ENCODE measurements at places on chromosomes 12 and 14.

GRCh38 chr12:56326533-56326932 lies 7.3 kb downstream of the PAN2 start:
- H3K27ac ChIP-seq = no peak overlapping the region
- H3K4me1 ChIP-seq = no peaks in the 10 kb centered on the region
- DNase-seq = no peak
- no peaks in the 10 kb centered on the region for H3K36me3 ChIP-seq

DNA sequence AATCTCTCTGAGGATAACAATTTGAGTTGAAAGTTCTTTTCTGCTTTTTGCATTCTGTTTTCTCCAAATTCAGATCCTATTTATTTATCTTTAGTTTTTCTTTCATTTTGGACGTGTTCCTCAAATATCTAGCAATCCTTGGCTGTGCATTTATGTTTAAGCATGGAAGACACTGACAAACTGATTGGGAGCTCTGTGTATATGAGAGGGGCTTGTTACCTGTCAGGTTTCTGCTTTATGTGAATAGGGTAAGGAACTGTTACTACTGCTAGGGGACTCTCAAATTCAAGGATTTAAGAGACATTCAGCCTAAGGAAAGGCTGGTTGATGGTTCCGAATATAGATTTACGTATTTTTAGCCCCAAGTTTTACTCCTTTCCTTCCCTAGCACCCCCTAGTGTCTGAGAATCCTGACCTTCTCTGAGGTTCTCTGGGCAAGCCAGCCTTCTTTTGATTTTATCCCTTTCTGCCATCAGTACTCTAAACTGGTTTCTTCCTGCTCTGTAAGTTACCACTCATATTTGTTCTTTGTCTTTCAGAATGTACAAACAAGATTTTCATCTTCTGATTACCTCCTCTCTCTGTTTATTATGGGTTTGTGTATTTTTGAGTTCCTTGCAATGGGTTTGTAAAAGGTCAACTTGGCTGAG lies 30.5 kb downstream of the YLPM1 start:
- H3K27me3 ChIP-seq = no peaks in the 10 kb centered on the region
- no peak overlapping the region for H3K4me3 ChIP-seq
- H3K4me1 ChIP-seq = peaks cover 26% of the 10 kb centered on the region
- no peak for DNase-seq
- no peak overlapping the region for H3K27ac ChIP-seq

DNA sequence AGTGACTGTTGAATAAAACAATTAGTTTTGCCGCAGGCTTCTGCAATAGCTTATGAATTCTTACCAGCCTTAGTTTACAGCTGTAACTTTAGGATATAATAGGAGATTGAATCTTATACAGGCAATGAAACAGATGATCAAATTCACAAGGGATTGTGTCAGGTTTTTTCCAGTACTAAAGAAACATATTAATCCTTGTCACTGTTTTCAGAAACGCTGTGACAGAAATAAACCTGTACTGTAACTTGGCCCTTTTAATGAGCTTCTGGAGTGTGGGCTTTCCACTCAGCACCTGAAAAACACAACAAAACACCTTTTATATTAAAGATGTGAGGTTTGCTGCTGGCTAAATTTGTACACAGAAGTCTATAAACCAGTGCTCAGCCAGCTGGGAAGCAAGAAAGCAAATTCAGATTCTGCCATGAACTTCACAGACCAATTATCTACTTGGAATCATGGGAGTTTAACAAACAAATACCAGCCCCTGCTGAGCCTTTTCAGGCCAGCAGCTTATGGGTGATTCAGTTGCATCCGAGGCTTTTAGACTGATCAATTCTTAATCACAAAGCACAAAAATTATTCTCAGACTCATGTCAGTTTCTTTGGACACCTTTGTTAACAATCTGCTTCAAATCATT lies 109.5 kb downstream of the FOXG1 start:
- H3K4me3 ChIP-seq = no peak overlapping the region
- H3K4me1 ChIP-seq = no peaks in the 10 kb centered on the region
- DNase-seq = no peak
- no peaks in the 10 kb centered on the region for H3K36me3 ChIP-seq

DNA sequence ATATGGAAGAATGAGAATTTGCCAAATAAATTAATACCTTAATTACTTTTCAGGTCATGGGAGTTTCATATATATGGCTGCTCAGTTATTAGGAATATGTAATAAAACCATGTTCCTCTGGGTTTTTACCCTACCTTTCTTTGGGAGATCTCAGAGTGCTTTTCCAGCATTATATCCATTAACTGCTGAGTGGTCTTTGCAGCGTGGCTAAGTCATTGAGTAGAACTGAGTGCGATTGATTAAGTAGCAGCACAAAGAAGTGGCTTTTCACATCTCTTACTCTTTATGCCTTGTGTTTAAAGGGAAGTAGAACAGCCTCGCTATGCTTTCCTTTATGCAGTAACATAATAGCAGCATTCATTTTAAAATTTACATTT lies 340.1 kb downstream of the SNAPC1 start:
- no peaks in the 10 kb centered on the region for H3K27me3 ChIP-seq
- no peaks in the 10 kb centered on the region for H3K36me3 ChIP-seq
- H3K4me3 ChIP-seq = no peak overlapping the region
- no peak overlapping the region for H3K27ac ChIP-seq
- DNase-seq = no peak

- no peaks in the 10 kb centered on the region for H3K4me1 ChIP-seq
- H3K36me3 ChIP-seq = no peaks in the 10 kb centered on the region
- no peak overlapping the region for H3K4me3 ChIP-seq
- H3K27ac ChIP-seq = no peak overlapping the region
Measured at GRCh38 chr12:43425361-43425760, 126.6 kb downstream of the ADAMTS20 start.

GRCh38 chr12:812950-813349 lies 60.6 kb downstream of the WNK1 start:
- no peak overlapping the region for H3K27ac ChIP-seq
- H3K36me3 ChIP-seq = peaks cover 8% of the 10 kb centered on the region
- H3K4me3 ChIP-seq = no peak overlapping the region
- DNase-seq = no peak

GRCh38 chr12:96752211-96752610 lies 154.8 kb upstream of the NEDD1 start:
- no peak overlapping the region for H3K27ac ChIP-seq
- no peak overlapping the region for H3K4me3 ChIP-seq
- no peaks in the 10 kb centered on the region for H3K27me3 ChIP-seq
- no peak for DNase-seq
- no peaks in the 10 kb centered on the region for H3K36me3 ChIP-seq

DNA sequence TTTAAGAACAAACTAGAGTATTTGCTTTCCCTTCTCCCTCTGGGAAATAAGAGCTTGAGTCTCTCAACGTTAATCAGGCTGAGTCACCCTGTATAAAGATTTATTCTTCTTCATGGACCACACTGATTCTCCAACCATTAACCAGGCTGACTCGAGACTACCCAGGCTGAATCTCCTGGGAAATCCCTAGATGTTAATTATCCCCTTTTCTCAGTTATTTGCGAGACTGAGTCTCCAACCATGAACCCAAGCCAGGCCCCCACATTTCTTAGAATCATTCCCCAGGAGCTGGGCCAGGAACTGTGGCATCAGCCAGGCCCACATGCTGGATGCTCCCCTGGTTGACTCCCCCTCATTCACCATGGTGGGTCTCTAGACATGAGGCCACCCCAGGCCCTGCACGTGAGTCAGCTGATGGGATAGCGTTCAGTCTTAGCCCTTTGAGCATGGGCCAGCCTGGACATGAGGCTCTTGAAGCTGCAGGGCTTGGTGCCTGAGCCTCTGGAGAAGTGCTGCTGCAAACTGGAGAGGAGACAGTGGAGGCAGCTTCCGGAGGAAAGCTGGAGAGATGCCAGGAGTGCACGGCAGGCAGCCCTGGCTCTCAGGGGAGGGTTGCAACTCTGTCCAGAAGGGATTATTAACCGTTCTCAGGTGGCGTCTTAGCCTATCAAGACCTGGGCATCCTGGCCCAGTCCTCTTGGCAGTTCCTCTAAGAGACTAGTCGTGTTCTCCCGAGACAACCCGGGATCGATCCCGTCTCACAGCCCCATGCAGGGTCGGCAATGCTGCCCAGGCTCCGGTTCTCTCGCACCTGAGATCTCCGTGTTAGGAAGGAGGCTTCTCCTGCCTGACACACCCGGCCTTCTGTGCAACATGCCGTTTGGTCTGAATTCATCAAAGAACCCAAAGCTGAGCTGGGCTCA lies 296.6 kb downstream of the ADGRD1 start:
- H3K27ac ChIP-seq = peak overlapping the region; percentile 53
- DNase-seq = no peak
- H3K4me1 ChIP-seq = peaks cover 12% of the 10 kb centered on the region
- no peaks in the 10 kb centered on the region for H3K36me3 ChIP-seq
- H3K4me3 ChIP-seq = no peak overlapping the region
- H3K27me3 ChIP-seq = no peaks in the 10 kb centered on the region

DNA sequence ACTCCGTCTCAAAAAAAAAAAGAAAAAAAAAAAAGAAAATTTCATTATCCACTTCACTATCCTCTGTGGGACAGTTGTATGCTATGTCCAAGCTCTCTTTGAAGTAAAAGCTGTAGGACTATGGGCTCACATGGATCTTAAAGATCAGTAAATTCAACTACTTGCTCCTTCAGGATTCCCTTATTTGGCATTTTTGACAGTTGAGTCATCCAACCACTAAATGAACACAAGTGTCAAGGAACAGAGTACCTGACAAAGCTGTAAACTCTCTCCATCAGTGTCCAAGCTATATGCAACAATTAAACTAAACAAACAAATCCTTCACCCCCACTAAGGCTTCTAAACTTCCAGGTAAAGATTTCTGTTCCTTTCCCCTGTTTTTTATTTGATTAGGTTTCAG lies 177.0 kb downstream of the CEP128 start:
- no peaks in the 10 kb centered on the region for H3K27me3 ChIP-seq
- H3K4me1 ChIP-seq = no peaks in the 10 kb centered on the region
- no peak for DNase-seq
- H3K4me3 ChIP-seq = no peak overlapping the region
- H3K27ac ChIP-seq = no peak overlapping the region

DNA sequence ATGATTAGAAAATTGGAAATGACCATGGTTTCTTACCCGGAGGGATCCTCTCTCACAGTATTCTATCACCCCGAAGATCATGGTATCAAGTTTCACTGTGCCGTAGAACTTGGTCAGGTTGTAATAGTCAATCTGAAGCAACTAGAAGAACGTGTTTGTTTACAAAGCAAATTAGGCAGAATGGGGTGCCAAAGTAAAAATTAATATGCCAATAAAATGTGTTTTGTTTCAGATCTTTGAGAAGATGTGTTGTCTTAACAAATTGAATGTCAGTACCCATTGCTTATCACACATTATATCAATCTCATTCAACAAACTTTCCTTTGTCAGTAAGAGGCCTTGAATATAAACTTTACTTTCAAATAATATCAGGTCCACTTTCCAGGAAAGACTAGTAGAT lies 45.0 kb downstream of the GUCY2C start:
- H3K27ac ChIP-seq = no peak overlapping the region
- DNase-seq = no peak
- no peaks in the 10 kb centered on the region for H3K4me1 ChIP-seq
- H3K27me3 ChIP-seq = no peaks in the 10 kb centered on the region
- no peak overlapping the region for H3K4me3 ChIP-seq

GRCh38 chr12:10521555-10521954 lies 15.9 kb downstream of the EIF2S3B start:
- H3K27ac ChIP-seq = no peak overlapping the region
- H3K4me1 ChIP-seq = no peaks in the 10 kb centered on the region
- DNase-seq = no peak
- H3K36me3 ChIP-seq = no peaks in the 10 kb centered on the region

- H3K4me3 ChIP-seq = no peak overlapping the region
- H3K27ac ChIP-seq = no peak overlapping the region
- peaks cover 11% of the 10 kb centered on the region for H3K4me1 ChIP-seq
- no peaks in the 10 kb centered on the region for H3K27me3 ChIP-seq
- DNase-seq = no peak
Measured at GRCh38 chr14:74459289-74459946, 33.4 kb upstream of the SYNDIG1L start.

GRCh38 chr14:75393794-75394193 lies 34.0 kb upstream of the JDP2 start:
- H3K36me3 ChIP-seq = no peaks in the 10 kb centered on the region
- no peaks in the 10 kb centered on the region for H3K27me3 ChIP-seq
- DNase-seq = no peak

DNA sequence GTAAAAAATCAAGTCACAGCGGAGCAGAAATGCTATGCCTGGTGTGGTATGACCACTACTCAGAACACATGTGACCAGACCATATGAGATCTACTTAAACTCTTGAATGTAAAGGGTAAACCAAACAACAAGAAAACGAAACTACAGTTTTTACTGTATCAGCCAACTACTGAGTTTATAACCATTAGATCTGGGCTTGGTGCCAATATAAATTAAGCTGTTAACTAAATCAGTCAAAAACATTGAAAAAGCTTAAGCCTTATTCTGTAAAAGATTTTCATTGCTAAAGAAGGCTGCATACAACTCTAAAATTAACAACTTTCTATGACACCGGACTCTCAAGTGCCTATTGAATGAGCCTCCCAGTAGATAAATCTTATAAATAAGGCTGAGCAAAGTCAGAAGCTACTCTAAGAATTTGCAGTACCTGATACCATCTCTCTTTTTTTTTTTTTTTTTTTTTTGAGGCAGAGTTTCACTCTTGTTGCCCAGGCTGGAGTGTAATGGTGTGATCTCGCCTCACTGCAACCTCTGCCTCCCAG lies 35.4 kb downstream of the SPTLC2 start:
- H3K27me3 ChIP-seq = no peaks in the 10 kb centered on the region
- H3K4me1 ChIP-seq = peaks cover 45% of the 10 kb centered on the region

- H3K27me3 ChIP-seq = no peaks in the 10 kb centered on the region
- peak; percentile 83 for DNase-seq
- H3K4me3 ChIP-seq = no peak overlapping the region
- H3K4me1 ChIP-seq = peaks cover 66% of the 10 kb centered on the region
- no peaks in the 10 kb centered on the region for H3K36me3 ChIP-seq
Measured at GRCh38 chr14:95520346-95520745, 3.9 kb upstream of the SYNE3 start.

DNA sequence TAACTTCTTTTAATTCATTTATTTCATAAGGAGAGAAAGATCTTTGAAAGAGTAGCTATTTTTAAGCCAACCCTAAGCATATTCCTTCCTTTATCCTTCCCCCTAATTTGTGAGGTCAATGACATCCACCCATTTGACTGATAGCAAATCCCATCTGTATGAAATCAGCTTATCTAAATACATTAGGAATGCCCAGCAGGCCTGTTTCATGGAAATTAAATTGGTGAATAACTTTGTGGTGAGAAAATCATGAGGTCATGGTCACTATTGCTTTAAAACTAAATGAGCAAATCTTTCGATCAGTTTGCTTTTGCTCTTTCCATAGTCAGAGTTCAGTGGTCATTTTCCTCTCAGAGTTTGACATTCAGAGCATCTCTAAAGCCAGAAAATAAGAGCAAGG lies 256.6 kb downstream of the CPNE8 start:
- H3K27ac ChIP-seq = no peak overlapping the region
- no peaks in the 10 kb centered on the region for H3K36me3 ChIP-seq
- no peak for DNase-seq
- no peak overlapping the region for H3K4me3 ChIP-seq
- no peaks in the 10 kb centered on the region for H3K4me1 ChIP-seq
- H3K27me3 ChIP-seq = no peaks in the 10 kb centered on the region

All from vagina (tissue), 2 donors.